Stimulated activated CD4-positive, alpha-beta T cell treated with anti-CD3 and anti-CD28 coated beads, Interleukin-1b, Interleukin-23, amount 100 ng/mL, for 1 hour (primary cell): ENCODE measurements at places on chromosomes 13 and 19.

DNA sequence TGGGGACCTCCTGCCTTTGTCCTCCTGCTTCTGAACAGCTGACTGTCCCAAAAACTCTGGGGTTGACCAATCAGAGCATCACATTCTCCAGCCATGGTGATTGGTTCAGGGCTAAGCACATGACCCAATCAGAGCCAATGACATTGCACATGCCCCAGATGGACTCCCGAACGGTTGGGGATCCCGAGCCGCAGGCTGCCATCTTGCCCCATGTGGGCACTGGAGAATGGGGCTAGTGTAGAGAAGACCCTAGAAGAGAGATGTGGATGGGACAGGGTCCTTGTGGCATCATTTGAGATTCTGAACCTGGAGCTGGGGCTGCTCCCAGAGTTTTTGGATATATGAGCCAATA, 31.3 kb upstream of the PEPD start:
- DNase-seq, result no peak

DNA sequence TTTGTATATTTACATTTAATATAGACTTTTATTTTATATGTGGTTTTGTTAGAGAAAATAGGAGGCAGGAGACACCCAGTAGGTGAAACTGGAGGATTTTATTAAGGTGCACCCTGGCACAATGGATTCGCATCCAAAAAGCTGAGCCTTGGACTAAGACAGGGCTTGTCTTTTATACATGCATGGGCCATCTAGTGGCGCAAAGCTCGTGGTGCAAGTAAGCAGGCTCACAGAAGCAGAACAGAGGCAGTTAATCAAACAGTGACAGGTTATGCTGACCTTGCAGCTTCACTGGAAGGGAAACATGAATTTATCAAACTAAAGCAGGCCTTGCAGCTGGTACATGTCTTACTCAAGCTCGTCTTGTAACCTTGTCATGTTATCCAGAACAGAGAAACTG, 58.8 kb upstream of the ZNF681 start:
- DNase-seq, result peak; percentile 4

DNA sequence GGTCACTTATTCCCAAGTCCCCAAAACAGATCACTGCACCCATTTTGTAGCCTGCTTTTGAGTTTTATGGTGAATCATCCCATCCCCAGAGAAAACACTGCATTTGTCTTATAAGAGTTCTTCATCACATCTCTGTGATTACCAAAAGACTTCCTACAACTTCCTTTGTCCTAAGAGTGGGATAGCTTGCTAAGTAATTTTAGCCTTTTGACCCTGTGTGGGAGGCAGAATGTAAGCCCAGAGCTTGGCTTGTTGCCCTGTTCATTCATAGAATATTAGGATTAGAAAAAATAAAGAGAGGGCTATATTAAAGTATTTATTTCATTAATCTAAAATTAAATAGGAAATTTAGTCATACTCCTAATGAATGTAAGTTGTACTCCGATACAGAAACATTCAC, 213.3 kb downstream of the MZT1 start:
- DNase-seq, result no peak

DNA sequence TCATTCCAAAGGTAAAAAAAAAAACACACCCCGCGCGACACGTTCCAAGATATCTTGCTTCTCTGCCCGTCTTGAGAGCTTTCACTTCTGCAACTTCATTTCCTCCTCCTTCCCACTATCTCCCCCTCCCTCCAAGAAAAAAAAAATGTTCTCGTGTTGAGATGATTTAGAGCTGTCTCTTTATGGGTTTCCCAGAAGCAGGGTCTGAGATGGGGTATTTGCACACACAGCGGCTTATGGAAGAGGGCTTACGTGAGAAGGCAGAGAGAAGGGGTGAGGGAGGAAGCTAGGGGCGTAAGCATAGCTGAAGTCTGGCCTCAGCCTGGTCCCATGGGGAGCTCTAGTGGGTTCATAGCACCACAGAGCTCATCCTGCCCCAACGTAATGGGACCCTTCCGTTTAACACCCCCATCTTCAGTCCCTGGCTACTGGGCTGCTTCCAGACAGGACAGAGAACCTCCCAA, 31.3 kb upstream of the USE1 start:
- no peak for DNase-seq

DNA sequence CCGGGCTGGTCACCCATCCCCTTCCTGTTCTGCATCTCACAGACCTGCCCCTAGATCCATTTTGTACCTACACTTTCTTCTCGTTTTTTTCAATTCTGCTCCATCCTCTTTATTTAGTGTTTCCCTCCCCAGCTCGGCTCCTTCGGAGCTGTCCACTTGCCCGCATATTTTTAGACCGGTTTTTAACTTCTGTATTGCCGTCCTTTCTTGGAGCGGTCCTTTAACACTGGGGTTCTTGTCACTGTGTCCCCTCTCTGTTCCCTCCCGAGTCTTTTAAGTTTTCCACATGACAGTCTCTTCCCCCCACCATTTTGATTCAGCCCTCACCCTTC, 1.7 kb downstream of the ARHGAP35 start:
- DNase-seq, result no peak

- DNase-seq, result no peak
These were observed 9.6 kb downstream of the SNRPD2 start for GRCh38 chr19:45682117-45682516.

GRCh38 chr13:28429685-28430290, 65.1 kb downstream of the FLT1 start:
- DNase-seq, result no peak

- DNase-seq, result no peak
These were observed 6.8 kb downstream of the PLEKHJ1 start for GRCh38 chr19:2229103-2230032.

DNA sequence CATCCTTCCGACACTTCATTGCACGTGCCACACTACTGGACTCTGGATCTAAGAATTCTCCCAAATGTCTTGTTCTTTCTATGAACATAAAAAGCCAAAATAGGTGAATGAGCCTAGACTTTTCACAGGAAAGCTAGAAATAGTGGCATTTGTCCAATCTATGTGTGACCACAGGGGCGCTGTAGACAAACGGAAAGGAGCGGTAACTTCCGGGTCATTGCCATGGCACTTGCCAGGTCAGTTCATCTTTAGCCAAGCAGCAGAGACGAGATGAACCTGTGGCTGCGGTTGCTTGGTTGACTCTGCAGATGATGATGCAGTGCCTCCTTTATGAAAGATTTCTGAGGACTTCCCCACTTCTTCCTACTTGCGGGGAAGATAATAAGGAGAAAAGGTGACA, 65.6 kb downstream of the ADGRE1 start:
- DNase-seq, result no peak

GRCh38 chr19:3471954-3472655, 8.2 kb downstream of the SMIM24 start:
- peak; percentile 24 for DNase-seq

GRCh38 chr19:28475525-28475924, 737.4 kb downstream of the UQCRFS1 start:
- DNase-seq, result no peak

DNA sequence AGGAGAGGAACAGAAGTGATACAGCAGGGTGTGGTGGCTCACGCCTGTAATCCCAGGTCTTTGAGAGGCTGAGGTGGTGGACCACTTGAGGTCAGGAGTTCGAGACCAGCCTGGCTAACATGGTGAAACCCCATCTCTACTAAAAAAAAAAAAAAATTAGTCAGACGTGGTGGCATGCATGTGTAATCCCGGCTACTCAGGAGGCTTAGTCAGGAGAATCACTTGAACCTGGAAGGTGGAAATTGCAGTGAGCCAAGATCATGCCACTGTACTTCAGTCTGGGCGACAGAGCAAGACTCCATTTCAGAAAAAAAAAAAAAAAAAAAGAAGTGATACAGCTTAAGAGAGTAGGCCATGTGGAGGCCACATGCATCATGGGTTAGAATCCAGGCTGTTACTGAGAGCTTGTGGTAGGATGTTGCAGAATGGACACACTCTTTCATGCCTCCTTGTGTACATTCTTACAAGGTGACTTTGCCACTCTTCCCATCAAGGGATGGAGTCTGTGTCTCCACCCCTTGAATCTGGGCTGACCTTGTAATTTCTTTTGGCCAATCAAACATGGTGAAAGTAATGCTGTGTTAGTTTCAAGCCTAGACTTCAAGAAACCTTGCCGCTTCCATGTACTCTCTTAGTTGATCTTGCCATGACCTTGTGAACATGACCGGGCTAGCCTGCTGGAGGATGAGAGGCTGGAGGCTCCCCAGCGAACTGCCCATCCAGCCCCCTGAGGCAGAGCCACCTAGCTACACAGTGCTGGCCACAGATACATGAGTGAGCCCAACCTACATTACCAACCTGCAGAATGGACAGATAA, 12.3 kb downstream of the FAM187B start:
- no peak for DNase-seq

DNA sequence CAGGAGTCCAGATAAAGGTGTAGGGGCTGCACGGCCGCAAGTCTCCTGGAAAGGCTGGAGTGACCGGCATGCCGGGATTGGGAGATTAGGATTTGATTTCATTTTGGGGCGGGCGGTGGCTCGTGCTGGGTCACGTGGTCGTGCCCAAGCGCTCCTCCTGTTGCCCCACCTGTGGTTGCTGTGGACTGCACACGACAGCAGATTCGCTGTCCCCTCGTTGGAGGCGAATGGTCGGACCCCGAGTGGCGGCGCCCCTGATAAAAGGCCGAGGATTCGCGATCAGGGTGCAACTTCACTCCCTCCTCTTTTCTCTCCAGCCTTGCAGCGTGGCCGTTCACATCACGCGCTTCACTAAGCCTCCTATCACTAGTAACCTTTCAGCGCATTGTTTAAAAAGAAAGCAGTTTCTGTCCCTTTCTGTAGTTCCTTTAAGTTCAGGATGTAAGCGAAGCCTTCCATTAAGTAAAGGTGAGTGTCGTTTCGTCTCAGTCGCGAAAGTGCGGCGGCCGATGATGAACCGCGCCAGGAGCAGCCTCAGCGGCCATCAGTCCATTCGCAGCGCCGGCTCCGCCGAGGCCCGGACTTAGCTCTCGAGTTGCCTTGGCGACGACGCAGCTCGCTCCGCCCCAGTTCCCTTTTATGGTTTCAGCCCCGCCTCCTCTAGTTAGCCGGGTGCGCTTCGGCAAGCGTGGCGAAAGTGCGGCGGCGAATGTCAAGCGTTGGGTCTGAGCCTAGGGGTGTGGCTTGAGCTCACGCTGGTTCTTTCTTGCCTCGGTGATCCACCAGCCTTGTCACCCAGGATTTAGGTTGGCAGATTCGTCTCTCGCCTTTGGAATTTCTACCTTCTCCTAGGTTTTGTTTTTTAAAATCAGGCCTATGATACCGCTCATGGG, 1.7 kb upstream of the PPP1R37 start:
- DNase-seq, result peak; percentile 95

DNA sequence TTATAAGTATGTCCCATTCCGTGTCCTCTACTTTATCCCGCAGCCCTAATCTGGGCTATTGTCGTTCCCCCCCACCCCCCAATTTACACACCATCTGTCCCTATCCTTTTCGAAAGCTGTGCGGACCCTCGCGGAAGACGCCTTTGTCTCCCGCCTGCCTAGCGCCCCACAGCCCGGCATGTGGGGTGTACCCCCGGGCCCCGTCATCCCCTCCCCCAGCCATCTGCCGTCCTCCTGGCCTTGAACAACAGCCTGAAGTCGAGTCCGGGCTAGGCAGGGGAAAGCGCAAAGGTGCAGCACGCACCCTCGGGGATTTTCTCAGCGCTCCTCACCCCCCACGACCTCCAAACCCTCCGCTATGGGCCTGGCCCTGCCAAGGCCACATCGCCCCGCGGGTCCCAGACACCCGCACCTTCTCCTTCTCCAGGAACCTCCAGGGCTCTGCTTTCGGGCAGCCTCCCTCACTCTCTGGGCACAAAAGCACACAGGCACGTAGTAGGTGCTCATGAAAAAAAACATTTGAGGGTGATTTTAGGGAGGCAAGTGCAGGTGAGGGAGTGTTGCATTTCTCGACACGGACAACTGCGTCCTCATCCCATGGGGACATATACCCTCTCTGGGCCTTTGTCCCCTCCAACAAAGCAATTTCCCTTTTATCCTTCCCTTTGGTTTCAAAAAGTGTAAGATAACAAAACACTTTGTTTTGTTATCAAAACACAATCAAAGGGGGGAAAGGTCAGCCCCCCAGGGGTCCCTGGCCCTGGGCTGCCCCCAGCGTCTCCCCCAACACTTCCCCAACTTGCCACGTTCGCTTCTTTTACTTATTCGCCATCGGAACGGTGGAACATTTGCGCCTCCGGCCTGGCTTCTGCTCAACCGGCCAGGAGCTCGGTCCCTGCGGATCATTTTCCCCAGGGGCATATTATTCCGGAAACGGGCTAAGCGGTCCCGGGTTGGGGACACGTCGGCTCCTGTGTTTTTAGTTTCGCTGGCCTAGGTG, 16.4 kb downstream of the CCDC124 start:
- no peak for DNase-seq

DNA sequence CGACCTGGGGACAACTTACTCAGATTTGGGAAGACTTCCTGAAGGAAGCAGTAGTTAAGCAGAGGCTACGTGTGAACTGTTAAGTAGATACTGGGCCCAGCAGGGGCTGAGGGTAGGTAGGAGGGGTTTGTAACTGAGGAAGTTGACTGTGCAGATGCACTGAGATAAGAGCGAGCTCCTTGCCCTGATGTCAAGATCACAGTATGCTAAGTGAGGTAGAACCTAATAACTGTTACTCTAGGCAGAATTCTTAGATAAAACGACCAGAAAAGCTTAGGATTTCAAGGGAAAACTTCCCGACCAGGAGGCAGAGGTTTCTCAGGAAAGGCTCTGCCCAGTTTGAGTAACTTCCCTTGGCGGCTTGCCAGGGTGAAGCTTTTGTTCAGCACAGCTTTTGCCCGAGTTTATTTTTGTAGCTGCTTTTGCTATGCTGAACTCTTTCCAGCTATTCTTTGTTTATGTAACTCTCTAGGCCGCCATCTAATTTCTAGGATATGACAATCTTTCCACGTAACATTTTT, 632.1 kb downstream of the DIAPH3 start:
- no peak for DNase-seq

GRCh38 chr19:13098277-13099072, 4.2 kb downstream of the LYL1 start:
- no peak for DNase-seq

GRCh38 chr13:105971312-105971711, 564.1 kb downstream of the EFNB2 start:
- DNase-seq, result no peak

- no peak for DNase-seq
These were observed 111.2 kb downstream of the KDM4B start for GRCh38 chr19:5080030-5080654.

DNA sequence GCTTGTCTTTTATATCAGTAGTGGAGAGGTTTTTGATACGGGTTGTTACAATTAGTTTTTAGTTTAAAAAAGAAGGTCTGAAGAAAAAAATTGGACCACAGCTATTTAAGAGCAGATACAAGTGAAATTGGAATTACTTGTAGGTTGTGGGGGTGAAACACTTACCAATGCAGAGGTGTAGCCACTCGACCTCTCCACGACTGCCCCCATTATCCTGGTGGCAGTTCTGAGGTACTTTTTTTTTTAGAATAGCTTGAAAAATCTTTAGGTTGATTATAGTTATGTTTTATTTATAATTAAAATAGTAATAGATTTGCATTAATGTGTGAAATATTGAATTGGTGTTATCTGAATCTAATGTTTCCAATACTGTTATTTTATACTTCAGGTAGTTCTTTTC, 60.7 kb downstream of the PAN3 start:
- DNase-seq, result no peak
